Naive thymus-derived CD4-positive, alpha-beta T cell (primary cell): ENCODE measurements at places on chromosomes 5 and 9. TPM values are rescaled to one million over a fixed set of nuclear protein-coding genes. Genes with fewer than 3 reads are reported as not detected.

DNA sequence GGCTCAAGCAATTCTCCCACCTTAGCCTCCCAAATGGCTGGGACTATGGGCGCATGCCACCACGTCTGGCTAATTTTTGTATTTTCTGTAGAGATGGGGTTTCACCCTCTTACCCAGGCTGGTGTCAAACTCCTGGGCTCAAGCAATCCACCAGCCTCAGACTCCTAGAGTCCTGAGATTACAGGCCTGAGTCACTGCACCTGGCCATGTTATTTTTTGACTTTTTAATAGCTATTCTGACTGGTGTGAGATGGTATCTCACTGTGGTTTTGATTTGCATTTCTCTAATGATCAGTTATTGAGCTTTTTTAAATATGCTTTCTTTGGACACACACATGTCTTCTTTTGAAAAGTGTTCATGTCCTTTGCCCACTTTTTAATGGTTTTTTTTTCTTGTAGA is 38.2 kb downstream of the FBXW2 start:
- H3K27me3 ChIP-seq, result no peaks in the 10 kb centered on the region
- H3K4me1 ChIP-seq, result no peaks in the 10 kb centered on the region
- no peak for DNase-seq
- H3K27ac ChIP-seq, result no peak overlapping the region
- H3K4me3 ChIP-seq, result no peak overlapping the region

- no peaks in the 10 kb centered on the region for H3K36me3 ChIP-seq
- H3K4me1 ChIP-seq, result no peaks in the 10 kb centered on the region
- no peak for DNase-seq
- no peaks in the 10 kb centered on the region for H3K27me3 ChIP-seq
- H3K27ac ChIP-seq, result no peak overlapping the region
Measured at GRCh38 chr5:166287866-166288265, 2003.6 kb upstream of the WWC1 start.

DNA sequence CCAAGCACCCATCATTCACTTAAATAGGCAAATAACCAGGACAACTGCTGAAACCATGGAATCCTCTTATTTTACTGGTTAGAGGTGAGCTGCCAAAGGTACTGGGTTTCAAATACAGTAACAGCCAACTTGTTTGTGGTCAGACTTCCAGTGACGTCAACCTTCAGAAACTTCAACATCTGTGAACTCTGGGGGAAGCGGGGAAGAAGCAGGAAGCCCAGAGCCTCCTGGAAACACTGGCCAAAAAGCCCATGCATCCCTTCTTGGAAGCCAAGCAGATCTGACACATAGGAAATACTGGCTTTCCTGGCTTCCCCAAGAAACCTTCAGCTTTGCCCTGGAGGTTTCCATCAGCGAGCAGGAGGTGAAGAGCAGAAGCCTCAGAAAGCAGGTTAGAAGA is 4.9 kb upstream of the FRRS1L start:
- no peaks in the 10 kb centered on the region for H3K4me1 ChIP-seq
- H3K27me3 ChIP-seq, result peaks cover 4% of the 10 kb centered on the region
- H3K4me3 ChIP-seq, result no peak overlapping the region
- no peaks in the 10 kb centered on the region for H3K36me3 ChIP-seq

DNA sequence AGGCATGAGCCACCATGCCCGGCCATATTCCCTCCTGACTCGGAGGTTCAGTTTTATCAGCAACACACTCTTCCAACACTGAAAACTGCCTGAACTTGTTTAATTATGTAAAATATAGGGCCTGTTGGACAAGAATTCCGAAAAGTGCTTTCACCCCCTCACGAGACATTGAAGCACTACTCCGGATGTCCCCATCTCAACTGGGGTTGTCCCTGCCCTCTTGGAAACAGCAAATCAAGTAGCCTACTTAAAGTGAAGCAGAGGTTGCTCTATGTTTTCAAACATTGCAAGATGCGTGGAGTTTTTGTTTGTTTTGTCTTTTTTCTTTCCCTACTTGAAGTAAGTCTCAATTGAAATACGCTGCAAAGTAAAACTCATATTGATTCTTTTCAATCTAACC is 7.6 kb downstream of the PTGER4 start:
- H3K27ac ChIP-seq, result peak overlapping the region; percentile 60
- peaks cover 12% of the 10 kb centered on the region for H3K36me3 ChIP-seq
- no peaks in the 10 kb centered on the region for H3K27me3 ChIP-seq
- H3K4me1 ChIP-seq, result peaks cover 32% of the 10 kb centered on the region
- peak; percentile 48 for DNase-seq

DNA sequence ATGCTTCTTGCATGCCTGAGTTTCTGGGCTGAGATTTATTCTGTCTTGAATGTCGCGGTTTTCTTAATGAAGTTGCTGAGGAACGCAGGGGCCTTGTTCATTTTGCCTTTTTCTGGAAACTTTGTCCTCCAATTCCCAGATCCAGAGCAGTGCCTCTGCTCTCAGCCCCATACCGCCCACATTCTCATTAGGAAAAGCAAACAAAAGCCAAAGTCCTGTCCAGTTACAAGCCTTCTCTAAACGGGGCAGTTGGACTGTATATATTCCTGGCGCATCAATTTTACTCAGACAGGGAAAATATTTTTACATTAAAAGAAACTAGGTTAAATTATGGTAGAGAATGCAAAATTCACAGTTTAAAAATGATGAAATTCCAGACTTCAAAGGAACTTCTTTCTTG is 1.2 kb upstream of the PSAT1 start:
- H3K27ac ChIP-seq, result no peak overlapping the region
- H3K27me3 ChIP-seq, result no peaks in the 10 kb centered on the region
- H3K4me1 ChIP-seq, result peaks cover 4% of the 10 kb centered on the region
- H3K4me3 ChIP-seq, result peak overlapping the region; percentile 86
- DNase-seq, result no peak
- no peaks in the 10 kb centered on the region for H3K36me3 ChIP-seq

GRCh38 chr9:18154661-18155060 is 319.3 kb upstream of the ADAMTSL1 start:
- DNase-seq, result no peak
- no peaks in the 10 kb centered on the region for H3K4me1 ChIP-seq
- no peak overlapping the region for H3K27ac ChIP-seq
- H3K4me3 ChIP-seq, result no peak overlapping the region
- H3K36me3 ChIP-seq, result no peaks in the 10 kb centered on the region

DNA sequence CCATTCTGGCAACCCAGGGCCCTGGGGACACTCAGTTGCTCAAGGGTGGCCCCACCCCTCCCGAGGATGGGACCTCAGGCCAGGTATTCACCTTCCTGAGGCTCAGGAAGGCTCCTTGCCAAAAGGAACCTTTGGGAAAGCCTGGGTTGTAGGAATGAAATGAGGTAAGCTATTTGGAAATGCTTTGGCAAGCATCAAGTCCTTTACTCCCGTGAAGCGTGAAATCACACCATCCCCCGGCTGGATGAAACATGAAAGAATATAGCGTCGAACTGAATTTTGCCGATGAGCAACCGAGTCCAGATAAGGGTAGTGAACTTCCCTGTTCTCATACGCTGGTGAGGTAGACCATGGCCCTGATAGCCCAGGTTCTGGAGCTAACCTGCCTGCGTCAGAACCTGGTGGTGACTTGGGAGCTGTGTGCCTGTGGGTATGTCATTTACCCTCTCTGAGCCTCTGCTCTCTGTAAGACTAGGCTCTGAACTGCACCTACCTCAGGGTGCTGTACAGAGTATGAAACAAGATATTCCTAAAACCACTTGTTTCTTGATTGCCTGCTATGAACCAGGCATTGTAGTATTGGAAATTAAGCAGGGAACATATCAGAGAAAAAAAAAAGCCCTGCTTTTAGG is 105.3 kb upstream of the BOD1 start:
- H3K36me3 ChIP-seq, result no peaks in the 10 kb centered on the region
- H3K4me1 ChIP-seq, result no peaks in the 10 kb centered on the region
- no peaks in the 10 kb centered on the region for H3K27me3 ChIP-seq
- DNase-seq, result no peak
- no peak overlapping the region for H3K4me3 ChIP-seq

- no peaks in the 10 kb centered on the region for H3K36me3 ChIP-seq
- H3K4me3 ChIP-seq, result no peak overlapping the region
- no peak overlapping the region for H3K27ac ChIP-seq
- no peaks in the 10 kb centered on the region for H3K4me1 ChIP-seq
- DNase-seq, result no peak
Measured at GRCh38 chr5:59608745-59609144, 284.8 kb downstream of the PDE4D start.

DNA sequence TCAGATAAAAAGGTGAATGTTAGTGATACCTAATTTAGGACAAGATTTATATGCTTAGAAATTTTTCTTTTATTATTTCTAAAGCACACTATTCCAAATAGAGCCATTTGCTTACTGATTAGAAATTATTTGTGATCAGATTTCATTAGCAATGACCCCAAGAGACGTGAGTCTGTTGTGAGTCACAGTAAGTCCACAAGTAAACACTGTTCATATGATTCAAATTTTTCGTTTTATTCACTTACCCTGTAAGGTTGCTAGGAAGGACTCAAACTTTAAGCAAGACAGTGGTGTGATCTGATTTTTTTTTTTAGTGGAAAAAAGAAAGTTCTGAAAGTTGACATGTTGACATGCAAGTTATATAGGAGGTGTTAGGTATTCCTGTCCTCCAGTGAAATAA is 1.2 kb downstream of the CARD6 start:
- no peaks in the 10 kb centered on the region for H3K36me3 ChIP-seq
- no peaks in the 10 kb centered on the region for H3K27me3 ChIP-seq
- H3K4me3 ChIP-seq, result peak overlapping the region; percentile 57
- no peaks in the 10 kb centered on the region for H3K4me1 ChIP-seq

GRCh38 chr9:70255486-70255885 is 3.3 kb upstream of the SMC5 start:
- no peak for DNase-seq
- peaks cover 13% of the 10 kb centered on the region for H3K4me1 ChIP-seq
- no peaks in the 10 kb centered on the region for H3K27me3 ChIP-seq

GRCh38 chr9:81474125-81474524 is 215.2 kb downstream of the TLE1 start:
- no peaks in the 10 kb centered on the region for H3K36me3 ChIP-seq
- no peak overlapping the region for H3K27ac ChIP-seq
- H3K4me1 ChIP-seq, result no peaks in the 10 kb centered on the region
- DNase-seq, result no peak
- H3K4me3 ChIP-seq, result no peak overlapping the region

- H3K27ac ChIP-seq, result no peak overlapping the region
- no peaks in the 10 kb centered on the region for H3K36me3 ChIP-seq
- H3K4me3 ChIP-seq, result no peak overlapping the region
- no peak for DNase-seq
Measured at GRCh38 chr5:54942064-54942778, 43.2 kb downstream of the ESM1 start.

DNA sequence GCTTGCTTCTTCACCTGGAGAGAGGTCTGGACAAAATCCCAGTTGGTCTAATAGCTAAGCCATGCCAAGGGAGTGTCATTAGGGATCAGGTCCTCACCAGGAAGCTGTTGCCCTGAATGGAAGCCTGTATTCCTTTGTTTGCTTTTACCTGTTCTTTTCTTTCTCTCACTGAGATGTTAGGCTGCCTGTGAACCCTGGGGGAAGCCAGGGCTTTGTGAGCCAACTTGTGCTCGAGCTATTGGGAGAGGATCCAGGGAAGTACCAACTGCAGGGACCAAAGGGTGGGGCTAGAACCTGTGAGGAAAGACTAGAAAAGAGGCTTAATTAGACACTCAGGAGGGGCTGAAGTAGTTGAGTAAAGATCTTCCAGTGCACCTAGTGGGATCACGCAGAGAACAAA is 451.2 kb upstream of the TLE4 start:
- H3K27me3 ChIP-seq, result no peaks in the 10 kb centered on the region
- no peak overlapping the region for H3K27ac ChIP-seq
- no peak overlapping the region for H3K4me3 ChIP-seq
- DNase-seq, result no peak

DNA sequence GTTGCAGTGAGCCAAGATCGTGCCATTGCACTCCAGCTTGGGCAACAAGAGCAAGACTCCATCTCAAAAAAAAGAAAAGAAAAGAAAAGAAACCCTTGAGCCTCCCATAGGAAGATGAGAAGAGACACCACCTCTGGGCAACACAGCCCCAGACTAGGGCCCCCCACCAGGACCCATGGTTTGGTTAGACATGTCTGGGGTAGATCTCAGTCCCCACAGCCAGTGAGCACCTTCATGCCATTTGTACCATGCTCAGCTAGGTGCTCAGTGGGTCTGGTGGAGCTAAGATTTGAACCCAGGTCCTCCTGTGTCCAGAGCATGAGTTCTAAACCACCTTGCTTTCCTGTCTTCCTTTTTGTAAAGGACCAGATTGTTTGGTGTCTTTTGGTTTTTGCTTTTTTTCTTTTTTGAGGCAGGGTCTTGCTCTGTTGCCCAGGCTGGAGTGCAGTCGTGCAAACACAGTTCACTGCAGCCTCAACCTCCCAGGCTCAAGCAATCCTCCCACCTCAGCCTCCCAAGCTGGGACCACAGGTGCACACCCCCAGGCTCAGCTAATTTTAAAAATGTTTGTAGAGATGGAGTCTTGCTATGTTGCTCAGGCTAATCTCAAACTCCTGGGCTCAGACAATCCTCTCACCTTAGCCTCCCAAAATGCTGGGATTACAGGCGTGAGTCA is 11.7 kb downstream of the OLFML2A start:
- H3K27ac ChIP-seq, result no peak overlapping the region
- H3K4me1 ChIP-seq, result no peaks in the 10 kb centered on the region
- no peaks in the 10 kb centered on the region for H3K27me3 ChIP-seq
- H3K4me3 ChIP-seq, result no peak overlapping the region

DNA sequence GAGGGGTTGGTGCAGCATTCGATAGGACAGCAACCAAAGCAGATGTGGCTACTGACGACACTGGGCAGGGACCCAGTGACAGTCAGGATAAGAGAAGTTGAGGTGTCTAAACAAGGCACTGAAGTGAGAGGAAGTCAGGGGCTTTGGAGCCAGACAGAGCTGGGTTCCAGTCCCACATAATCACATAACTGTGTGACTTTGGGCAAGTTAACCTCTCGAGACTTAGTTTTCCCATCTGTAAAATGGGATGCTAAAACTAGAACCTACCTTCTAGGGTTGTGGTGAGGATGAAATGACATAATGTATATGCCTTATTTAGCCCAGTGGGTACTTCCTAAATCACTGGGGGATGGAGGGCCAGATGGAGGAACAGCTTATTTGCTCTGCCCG is 3.1 kb downstream of the ANGPTL2 start:
- H3K27ac ChIP-seq, result no peak overlapping the region
- no peak for DNase-seq
- no peaks in the 10 kb centered on the region for H3K27me3 ChIP-seq
- no peaks in the 10 kb centered on the region for H3K36me3 ChIP-seq
- no peak overlapping the region for H3K4me3 ChIP-seq

- DNase-seq, result no peak
- H3K27me3 ChIP-seq, result no peaks in the 10 kb centered on the region
- no peak overlapping the region for H3K4me3 ChIP-seq
- H3K4me1 ChIP-seq, result no peaks in the 10 kb centered on the region
- no peak overlapping the region for H3K27ac ChIP-seq
- no peaks in the 10 kb centered on the region for H3K36me3 ChIP-seq
Measured at GRCh38 chr9:94746541-94747370, 20.3 kb downstream of the AOPEP start.

SOWAHA gene
- total RNA-seq, result not detected

TRPM3 gene
- not detected for total RNA-seq

ZSWIM6 gene
- 18.5 TPM for total RNA-seq

MGAT1 gene
- 160 TPM for total RNA-seq

ACER2 gene
- 2.0 and 2.8 TPM in 2 replicates for total RNA-seq

SPEF2 gene
- 12.0 TPM for total RNA-seq

SYK gene
- total RNA-seq, result 2.1 TPM
